ENCODE measurements at places on chromosomes 2 and 18.

DNA sequence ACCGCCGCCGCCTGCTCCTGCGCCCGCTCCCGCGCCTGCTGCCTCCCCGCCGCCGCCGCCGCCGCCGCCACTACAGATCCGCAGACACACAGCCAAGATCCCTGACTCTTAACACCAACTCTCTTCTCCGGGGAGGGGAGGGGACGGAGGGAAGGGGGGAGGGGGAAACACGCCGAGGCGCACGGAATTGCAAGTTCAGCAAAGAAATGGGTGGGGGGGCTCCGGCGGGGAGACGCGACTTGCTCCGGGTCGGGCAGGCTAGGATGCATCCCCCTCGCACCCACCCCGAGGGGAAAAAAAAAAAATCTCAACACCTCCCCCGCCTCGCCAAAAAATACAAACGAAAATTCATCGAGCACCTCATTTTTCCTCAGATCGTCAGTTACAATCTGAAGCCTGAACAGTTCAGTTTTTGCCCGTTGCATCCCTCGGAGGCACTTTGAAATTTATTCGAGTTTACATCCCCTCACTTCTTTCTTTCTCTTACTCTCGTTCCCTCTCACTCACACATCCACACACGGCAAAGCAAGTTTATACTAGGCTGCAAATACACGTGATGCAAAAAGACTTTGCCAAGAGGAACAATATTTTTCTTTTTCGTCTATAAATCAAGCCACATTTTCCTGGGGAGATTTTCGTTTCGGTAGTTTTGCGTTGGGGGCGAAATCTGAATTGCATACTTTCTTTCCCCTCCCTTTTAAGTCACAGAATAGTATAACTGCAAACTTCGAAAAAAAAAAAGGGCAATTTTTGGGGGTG, at the start of gene TCF4:
TSS of gene TCF4 (minus strand) at position 82 of the 759 bp plus-strand sequence. CDS start 1,076 bp downstream, outside the sequence.
- peak; percentile 85 for DNase-seq

DNA sequence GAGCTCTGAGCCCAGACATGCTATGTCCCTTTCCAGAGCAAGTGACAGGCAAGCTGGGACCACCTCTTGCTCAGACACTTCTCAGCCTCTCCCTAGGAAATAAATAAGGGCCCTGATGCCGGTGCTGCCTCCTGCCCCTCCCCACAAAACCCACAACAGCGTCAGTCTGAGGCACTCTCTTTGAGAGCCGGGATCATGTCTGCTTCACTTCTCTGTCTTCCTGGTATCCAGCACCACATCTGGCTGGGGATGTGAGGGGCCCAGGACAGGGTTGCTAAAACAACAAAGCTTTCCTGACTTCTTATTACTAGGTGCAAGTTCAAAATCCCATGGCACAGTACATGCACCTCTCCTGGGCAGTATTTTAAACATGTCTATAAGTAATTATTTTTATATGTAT, 103.9 kb upstream of the GLI2 start:
- DNase-seq, result no peak

DNA sequence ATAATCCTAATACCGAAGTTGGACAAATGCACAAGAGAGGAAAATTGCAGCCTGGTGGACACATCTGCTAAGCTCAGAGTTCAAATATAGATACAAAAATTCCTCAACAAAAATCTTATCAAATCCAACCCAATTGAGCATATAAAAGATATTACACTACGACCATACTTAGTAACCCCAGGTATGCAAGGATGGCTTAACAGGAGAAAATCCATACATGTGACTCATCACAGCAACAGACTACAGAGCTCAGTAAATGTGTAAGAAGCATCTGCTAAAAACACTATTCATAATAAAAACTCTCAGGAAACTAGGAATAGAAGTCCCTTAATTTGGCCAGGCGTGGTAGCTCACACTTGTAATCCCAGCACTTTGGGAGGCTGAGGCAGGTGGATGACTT, 28.3 kb downstream of the HS6ST1 start:
- DNase-seq, result no peak

DNA sequence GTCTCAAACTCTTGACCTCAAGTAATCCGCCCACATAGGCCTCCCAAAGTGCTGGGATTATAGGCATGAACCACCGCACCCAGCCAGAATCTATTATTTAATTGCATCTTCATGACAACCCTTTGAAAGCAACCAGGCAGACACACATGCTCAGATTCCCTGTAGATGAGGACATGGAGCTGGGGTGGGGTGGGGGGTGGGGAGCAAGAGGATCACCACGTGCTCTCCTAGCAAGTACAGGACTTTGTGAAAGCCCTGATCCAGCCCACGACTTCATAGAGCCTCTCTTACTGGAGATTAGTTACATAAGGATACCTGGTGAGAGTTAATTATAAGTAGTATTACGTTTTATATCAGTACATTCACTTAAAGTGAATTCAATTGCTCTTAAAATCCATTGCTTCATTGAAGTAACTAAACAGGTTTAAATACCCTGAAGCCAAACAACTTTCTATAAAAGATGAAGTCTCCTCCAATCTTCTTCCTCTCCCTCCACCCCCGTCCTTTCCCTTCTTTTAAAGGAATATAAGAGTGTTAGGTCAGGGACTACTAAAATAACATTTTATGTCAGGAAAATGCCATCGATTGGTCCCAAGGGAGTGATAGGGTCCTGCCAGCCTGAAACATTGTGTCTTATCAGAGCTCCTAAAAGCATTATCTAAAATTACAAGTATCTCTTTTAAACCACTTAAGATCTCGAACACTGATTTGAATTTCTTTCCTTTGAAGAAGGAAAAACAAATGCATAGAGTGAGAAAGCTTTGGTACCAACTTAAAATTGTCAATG, 123.9 kb downstream of the EPHA4 start:
- no peak for DNase-seq

GRCh38 chr2:140786585-140786984, 1344.2 kb downstream of the LRP1B start:
- DNase-seq, result no peak

- DNase-seq, result no peak
Observed at GRCh38 chr2:157305723-157306110, 19.9 kb downstream of the ERMN start.

- no peak for DNase-seq
Observed at GRCh38 chr2:160145471-160145870, 54.6 kb downstream of the ITGB6 start.

GRCh38 chr18:33616556-33616955, 38.5 kb downstream of the ASXL3 start:
- no peak for DNase-seq

DNA sequence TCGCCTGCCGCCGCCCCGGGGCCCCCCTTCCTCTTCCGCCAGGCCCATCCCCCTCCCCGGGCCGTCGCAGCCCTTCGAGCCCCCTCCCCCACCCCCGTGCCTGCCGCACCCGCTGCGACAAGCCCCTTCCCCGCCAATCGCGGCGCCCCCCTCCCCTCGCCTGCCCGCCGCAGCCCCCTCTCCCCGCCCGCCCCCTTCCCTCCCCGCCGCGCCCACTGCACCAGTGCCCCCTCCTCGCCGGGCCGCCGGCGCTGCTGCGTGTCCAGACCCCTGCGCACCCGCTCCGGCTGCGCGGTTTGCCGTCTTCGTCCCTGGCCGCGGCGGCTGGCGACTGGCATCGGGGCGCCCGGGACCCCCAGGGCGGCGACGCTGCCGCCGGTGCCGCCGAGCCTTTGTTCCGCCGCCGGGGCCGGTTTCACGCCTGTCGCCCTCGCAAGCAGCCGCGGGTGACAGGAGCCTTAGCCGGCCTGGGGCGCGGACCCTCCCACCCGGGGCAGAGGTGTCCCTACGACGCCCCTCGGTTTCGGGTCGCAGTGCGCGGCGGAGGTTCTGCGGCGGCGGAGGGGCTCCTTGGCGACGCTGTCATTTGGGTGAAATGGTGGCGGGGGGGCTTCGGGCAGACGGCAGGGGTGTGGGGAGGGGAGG, 18.1 kb downstream of the GPC1 start:
- DNase-seq, result no peak

GRCh38 chr18:6039055-6039454, 143.7 kb upstream of the TMEM200C start:
- no peak for DNase-seq

DNA sequence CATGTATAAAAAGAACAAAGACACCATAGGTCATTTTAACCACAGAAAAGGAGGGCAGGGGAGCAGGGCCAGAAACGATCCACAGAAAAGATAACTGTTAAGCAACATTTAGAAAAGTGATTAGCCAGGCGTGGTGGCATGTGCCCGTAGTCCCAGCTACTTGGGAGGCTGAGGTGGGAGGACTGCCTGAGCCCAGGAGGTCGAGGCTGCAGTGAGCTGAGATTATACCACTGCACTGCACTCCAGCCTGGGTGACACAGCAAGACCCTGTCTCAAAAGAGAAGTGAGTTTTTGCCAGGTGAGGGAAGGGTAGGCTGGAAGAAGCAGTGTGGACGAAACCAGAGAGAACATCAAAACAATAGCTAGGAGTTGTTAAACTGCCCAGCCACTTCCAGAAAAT, 3.3 kb downstream of the WDR12 start:
- DNase-seq, result no peak

All from retina (tissue), 1 donor.